Fibroblast of upper back skin (primary cell): ENCODE measurements at places on chromosomes 2 and 18.

- no peak for DNase-seq
Observed at GRCh38 chr2:44836174-44836573, 105.3 kb upstream of the SIX3 start.

GRCh38 chr2:209726311-209726710, 45.3 kb upstream of the UNC80 start:
- no peak for DNase-seq

- no peak for DNase-seq
Observed at GRCh38 chr2:21427606-21428005, 303.8 kb downstream of the TDRD15 start.

DNA sequence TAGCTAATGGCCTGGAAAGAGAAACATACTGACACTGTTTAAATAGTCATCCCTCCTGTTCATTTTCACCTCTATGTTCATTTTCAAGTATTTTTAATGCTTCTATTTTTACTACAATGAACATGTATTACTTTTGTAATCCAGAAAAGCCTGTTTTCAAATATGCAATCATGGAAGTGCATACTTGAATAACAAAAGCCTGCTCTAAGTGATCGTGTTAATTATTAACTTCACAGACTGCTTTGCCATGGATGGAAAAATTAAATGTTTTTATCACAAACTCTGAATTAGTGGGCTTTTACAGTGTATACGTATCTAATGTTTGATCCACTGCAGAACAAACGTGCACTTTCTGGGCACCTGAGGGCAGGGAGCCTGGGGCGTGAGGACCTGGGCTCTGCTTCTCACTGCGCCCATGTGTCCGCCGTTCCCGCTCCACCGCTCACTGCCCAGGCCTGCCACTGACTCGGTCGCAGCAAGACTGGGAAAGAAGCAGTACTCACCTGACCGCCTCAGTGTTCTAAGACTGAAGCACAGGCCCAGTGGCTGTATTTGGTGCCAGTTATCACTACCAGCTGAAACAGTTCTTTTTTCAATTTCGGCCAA, 80.6 kb downstream of the UXS1 start:
- no peak for DNase-seq

DNA sequence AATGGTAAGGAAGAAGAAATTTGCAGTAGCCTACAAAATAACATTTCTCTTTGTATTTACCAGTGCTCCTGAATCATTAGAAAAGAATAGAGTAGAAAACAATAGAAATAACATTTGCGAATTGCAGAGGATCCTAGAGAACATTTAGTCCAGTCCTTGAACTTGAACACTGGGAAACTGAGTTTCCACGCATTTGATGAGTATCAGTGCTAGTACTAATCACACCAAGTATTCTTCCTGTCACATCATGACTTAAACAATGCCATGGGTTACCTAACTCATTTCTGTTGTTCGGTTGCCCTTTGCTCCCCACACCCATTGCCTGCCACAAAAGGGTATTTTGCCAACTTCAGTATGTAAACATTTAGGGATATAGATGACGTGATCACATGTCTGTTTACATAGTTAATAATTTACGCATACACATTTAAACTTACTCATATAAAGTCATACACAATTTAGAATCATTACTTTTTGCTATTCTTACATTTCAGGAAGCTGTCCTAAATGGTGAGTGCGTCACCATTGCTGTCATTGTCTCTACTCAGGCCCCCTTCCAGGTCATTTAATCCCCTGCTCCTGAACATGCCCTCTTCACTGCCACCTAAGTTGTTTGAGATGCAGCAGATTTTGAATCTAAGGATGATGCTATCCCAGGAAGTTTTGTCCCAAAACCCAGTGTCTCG, 42.3 kb downstream of the CRIM1 start:
- no peak for DNase-seq
